ENCODE measurements at places on chromosomes 2 and 18.

- DNase-seq, result no peak
Observed at GRCh38 chr2:222878877-222879603, 18.2 kb downstream of the ACSL3 start.

- no peak for DNase-seq
Observed at GRCh38 chr18:45569566-45570275, 45.6 kb upstream of the SLC14A2 start.

DNA sequence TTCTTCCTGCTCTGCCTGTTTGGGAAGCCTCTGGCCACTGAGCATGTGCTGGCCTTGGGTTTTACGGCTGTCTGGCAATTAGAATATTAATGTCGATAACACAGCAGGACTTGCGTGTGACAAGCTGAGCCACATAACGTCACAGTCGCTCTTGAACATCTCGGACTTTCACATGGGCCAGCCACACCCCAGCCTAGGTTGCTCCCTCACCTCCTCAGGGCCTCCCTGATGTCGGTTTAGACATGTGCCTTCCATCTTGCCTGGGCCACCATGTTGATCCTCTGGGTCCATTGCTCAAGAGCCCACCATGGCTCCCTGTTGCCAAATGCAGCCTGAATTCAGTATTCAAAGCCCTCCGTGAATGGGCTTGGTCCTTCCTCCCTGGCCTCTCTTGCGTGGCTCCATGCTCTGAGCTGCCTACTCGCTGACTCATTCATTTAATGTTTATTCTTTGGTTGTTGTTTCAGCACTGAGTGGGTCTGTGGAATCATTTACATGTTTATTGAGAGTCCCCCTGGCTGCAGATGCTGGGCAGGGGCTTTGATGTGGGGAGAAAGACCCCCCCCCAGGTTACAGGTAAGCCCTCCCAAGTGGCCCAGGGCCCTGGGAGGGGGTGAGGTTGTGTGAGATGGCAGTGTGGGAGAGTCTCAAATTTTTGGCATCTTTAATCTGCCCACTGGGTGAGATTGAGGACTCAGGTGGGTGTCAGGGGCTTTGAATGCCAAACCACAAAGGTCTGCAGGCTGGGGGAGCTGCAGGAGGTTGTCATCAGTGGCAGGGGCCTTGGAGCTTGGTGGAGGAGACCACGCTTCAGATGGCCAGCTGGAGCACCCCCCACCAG lies 62.0 kb downstream of the ODC1 start:
- DNase-seq, result no peak

GRCh38 chr2:31940920-31941319 lies 69.9 kb downstream of the MEMO1 start:
- DNase-seq, result no peak

DNA sequence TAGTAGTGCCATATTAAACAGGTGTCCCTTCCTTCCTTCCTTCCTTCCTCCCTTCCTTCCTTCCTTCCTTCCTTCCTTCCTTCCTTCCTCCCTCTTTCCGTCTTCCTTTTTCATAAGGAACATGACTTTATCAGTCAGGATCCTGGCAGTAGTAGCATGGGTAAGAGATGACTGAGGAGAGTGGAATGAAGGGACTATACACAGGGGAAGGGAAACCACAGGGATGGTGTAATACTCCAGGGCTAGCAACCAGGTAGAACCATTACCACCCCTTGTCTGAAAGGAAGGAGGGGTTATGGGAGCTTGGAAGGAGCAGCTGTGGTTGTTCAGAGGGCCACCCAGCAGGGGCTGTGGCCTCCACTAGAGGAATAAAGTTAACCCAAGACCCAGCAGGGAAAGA lies 23.2 kb upstream of the KDM3A start:
- DNase-seq, result no peak

DNA sequence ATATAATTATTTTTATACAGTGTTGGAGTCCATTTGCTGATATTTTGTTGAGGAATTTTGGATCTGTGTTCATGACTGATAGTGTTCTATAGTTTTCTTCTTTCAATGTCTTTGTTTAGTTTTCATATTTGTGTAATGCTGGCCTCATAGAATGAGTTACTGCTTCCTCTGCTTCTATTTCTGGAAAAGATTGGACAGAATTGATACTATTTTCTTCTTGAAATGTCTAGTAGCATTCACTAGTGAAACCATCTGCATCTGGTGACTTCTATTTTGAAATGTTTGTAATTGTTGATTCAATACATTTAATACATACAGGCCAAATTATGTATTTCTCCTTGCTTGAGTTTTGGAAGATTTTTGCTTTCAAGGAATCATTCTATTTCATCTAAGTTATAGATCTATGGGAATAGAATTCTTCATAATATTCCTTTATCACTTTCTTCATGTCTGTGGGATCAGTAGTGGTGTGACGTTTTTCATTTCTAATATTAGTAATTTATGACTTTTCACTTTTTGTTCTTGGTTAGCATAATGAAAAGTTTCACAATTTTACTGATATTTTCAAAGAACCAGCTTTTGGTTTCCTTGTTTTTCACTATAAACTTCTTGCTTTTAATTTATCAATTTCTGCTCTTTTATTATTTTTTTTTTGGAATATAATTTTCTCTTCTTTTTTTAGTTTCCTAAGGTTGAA lies 509.9 kb upstream of the VRK2 start:
- DNase-seq, result no peak

GRCh38 chr2:28676152-28676835 lies 75.3 kb upstream of the PPP1CB start:
- no peak for DNase-seq

All from activated CD8-positive, alpha-beta T cell treated with anti-CD3 and anti-CD28 coated beads, Interleukin-2, amount 10 ng/mL, durations not matched to agents 7 days and 5 days (primary cell).